ENCODE measurements at places on chromosomes 12 and 14.

- DNase-seq: no peak
Observed at GRCh38 chr12:101761350-101761749, 22.1 kb upstream of the SYCP3 start.

DNA sequence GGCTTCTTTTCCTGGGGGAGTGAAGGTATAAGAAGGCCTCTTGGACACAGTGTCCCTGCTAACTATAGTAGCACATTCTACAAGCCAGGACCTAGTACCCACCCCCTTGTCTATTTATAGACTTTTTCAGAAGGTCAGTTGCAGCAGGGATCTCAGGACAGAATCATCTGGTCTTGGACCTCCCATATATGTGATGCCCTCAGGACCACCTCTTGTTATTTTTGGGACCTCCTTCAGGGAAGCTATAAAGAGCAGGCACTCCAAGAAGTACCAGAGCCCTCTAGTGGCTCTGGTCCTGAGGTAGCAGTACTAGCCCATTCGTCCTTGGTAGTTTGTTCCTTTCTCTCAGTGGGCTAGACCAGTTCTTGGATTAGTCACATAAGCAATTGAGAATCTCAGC lies 4.3 kb downstream of the COQ10A start:
- DNase-seq: no peak

- DNase-seq: no peak
Observed at GRCh38 chr12:68632486-68632885, 21.8 kb downstream of the RAP1B start.

DNA sequence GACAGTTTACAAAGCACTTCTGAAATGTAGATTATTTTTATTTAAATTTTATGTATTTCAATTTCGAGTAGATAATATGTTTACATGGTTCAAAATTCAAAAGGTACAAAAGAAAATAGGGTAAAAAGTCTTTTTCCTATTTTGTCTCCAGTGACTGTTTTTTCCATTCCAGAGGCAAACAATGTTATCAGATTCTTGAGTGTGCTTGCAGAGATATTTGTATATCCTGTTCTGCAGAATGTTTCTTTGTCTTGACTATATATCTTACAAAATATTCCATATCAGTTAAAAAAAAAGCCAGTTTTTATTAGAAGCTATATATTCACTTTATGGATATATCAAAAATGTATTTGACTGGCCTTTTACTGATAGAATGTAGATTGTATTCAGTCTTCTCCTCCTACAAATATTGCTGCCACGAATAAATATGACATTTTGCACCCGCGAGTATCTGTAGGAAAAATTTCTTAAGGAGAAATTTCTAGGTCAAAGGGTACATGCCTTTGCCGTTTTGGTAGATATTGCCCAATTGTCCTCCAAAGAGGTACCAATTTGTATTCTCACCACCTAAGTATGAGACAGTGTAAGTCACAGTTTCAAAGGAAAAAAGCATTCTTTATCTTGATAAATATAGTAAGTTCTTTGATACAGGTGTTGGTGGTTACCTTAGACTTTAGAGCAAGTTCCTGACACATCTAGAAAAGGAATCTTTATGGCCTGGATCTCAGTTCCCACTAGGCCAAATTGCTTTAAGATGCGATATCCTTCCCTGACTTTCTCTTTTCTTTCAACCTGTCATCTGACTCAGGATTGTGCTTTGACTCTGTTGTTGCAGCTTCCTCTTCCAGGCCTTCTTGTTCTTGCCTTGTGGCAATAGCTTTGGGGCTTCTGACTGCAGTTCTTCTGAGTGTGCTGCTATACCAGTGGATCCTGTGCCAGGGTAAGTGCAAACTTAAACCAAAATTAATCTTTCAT lies 2.3 kb downstream of the KLRG1 start:
- DNase-seq: no peak

- DNase-seq: peak; percentile 79
Observed at GRCh38 chr14:100285021-100285912, 21.0 kb downstream of the SLC25A29 start.

GRCh38 chr14:91142214-91142668 lies 28.4 kb downstream of the DGLUCY start:
- DNase-seq: peak; percentile 30

DNA sequence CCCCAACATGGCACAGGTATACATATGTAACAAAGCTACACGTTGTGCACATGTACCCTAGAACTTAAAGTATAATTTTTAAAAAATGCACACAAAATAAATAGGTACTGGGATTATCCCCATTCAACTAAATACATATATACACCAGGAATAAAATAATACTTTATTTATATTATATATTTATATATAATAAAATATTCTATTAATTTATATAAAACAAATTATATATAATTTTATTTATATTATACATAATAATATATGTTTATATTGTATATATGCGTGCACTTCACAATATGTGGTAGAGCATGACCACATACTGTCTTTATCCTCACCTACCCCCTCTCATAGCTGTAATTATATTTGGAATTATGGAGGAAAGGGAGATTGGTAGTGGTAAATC lies 119.1 kb upstream of the TMEM260 start:
- no peak for DNase-seq

GRCh38 chr12:42981379-42981778 lies 391.8 kb upstream of the PRICKLE1 start:
- DNase-seq: no peak

DNA sequence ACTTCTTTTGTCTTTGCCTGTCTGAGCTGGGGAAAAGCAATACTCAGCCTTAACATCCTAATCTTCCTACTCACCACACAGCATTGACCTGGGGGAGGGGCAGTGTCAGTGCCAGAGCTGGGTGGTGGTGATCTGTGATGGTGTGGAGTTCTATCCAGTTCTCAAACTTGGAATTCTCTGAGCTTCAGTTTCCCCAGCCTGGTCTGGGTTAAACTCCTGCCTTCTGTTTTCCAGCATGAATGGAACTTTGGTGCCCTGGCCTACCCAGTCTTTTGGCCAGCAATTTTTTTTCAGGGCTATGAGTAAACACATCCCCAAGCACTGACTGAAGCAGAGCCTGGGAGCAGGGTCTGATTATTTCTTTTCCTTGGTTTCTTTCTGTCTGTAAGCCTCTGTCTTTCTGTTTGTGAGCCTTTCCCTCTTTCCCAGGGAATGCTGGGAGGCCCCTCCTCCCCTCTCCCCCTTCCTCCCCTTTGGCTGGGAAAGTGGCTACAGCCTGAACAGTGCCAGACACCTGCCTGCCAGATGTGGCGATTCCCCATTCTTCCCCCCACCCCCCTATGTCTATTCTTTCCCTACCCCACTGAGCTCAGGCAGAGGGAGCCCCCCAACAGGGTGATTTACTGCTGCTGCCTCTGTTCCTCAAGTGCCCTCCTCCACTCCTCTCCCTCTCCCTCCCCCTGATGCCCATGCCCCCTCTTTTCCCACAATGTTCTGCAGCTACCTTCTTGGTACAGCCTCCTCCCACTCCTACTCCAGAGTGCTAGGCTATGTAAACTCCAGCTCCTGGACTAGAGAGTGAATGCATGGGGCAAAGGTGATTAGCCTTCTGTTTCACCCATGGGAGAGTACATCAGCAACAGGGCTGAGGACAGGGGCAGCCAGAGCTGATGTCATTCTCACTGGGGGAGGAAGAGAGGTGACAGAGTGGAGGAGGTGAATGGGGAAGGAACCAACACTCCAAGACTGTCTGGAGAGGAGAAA lies 11.1 kb downstream of the GPR84 start:
- no peak for DNase-seq

DNA sequence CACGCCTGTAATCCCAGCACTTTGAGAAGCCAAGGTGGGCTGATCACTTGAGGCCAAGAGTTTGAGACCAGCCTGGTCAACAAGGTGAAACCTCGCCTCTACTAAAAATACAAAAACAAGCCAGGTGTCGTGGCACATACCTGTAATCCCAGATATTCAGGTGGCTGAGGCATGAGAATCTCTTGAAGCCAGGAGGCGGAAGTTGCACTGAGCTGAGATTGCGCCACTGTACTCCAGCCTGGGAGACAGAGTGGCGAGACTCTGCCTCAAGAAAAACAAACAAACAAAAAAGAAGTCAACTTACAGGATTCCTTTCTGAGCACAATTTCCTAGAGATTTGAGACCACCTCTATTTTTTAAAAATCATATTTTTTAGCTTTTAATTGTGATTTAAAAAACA lies 45.3 kb downstream of the DGLUCY start:
- no peak for DNase-seq

DNA sequence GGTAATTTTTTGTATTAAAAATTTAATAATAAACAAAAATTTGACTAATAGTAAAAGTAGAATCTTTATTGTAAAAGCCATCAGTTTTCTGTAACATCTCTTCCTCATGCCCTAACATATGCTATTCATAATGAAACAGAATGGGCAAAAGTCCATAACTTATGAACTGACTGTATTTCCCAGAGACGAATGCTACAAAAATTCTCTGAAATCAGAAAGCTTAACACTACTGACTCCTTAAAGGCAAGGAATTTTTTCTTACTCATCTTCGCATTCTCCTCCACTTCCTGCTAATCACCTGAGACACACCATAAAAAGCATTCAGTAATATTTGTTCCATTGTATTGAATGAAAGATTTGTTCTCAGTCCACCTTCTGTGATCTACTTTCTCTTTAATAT lies 17.6 kb downstream of the MON2 start:
- DNase-seq: no peak

GRCh38 chr14:99289394-99290189 lies 17.6 kb upstream of the BCL11B start:
- DNase-seq: no peak

- DNase-seq: peak; percentile 63
Observed at GRCh38 chr14:106657460-106657859, 1131.1 kb downstream of the TMEM121 start.

DNA sequence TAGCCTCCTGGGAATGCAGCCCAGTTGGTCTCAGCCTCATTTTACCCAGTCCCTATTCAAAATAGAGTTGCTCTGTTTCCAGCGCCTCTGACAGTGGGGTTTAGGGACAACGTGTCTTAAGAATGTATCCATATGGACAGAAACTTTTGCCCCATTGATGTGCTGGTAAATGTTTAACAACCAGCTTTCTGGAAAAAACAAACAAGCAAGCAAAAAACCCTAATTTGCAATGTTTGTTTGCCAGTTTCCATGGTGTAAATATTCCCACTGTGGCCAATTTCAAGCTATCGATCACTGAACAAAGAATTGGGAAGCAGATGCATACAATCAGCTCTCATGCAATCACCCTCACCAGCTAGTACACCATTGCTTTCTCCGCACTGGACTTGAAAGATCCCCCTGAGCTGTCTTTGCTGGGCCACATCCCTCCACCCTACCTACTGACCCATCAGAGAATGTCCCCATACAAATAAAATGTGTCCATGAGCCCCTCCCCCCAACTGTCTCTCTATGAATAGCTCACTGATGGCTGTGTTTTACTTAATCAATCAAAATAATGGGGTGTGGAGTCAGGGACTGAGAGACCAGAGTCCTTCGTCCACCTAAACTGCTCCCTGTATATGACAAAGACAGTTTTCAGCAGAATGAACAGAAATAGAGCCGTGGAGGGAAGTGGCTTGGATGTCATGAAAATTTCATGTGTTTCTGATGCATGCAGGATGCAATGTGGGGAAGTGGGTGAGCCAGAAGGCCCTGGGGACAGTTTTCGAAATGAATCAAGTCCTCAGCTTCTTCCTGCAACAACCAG lies 40.8 kb downstream of the CCDC60 start:
- DNase-seq: no peak

DNA sequence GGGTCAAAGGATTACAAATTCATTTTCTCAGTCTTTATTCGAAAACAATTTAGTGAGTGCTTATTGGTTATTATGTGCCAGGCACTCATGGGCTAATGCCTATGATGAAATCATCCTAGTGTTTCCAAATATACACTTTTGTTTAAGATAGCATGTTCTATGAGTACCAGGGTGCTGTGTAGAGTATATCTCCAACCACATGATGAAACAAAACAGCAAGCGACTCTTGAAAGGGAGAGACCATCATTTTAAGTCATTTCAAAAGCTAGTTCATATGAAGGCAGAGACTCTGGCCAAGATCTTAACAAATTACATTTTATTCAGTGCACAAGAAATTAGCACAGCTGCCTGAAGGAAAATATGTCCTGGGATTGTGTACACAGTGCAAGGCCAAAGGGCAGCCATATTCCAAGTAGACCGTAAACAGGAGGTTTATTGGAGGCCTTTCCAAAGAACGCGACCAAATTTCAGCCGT lies 204.2 kb downstream of the EFCAB11 start:
- DNase-seq: no peak

DNA sequence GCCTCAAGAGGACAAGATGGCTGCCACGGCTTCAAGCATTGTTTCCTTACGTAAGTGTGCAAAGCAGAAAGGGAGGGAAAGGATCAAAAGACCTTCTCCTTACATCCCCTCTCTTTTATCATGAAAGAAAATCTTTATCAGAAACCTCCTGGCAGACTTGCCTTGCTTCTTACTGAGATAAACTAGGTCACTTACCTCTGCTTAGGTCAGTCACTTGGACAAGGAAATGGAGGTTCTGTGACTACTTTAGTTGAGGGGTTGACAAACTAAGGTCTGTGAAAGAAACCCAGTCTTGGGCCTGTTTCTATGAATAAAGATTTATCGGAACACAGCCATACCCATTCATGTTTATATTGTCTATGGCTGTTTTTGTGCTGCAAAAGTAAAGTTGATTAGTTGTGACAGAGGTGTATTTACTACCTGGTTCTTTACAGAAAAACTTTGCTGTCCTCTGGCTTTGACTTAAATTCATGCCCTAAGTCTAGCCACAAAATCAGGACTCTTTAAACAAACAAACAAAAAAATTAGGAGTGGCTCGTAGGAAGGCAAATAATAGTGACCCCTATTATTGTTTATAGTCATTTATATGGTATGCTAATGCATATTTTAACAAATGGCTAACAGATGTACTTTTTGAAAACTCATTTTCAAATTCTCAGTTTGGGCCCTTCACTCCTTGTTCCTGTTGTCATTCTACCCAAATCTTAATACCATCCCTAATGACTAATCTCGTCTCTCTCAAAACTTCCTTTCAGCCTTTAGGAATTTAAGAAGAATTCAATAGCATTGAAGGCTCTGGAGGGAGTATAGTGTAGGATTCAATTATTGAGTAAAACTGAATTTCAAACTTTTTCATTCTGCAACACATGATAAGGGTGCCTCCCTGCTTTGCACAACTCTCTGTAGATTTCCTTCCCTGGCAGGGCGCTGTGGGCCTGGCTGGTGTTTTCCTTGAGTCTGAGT lies 42.0 kb upstream of the ATP2B1 start:
- DNase-seq: no peak

DNA sequence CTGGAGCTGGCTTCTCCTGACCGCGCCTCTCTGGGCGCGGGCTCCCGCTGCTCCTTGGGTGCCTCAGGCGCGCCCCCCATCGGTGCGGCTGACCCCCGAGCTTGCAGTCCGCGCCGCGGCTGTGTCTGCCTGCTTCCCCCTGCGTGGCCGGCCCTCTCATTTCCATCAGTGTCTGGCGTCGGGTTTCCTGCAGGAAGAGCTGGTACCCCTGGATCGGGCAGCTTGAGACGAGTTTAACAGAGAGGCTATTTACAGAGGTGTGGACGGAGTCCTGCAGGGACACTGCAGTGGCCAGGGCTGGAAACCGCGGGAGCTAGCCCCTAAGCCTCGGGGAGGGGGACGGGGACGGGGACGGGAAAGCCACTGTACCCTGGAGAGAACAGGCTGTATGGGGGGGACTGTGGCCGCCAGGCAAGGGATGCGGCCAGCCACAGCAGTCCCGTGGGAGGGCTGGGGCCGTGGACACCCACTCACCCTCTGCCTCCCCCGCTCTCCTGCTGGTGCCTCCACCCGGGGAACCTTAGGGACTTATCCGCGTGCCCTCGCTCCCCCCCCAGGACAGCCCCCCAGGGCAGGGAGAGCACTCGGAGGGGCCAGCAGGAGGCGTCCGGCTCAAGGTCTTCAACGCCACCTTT lies 3.7 kb upstream of the CACNA2D4 start:
- DNase-seq: no peak

GRCh38 chr14:34024768-34025144 lies 73.9 kb upstream of the EGLN3 start:
- no peak for DNase-seq

GRCh38 chr14:38224338-38224737 lies 16.6 kb downstream of the SSTR1 start:
- DNase-seq: no peak
